ENCODE measurements at places on chromosomes 13 and 19.

GRCh38 chr19:42315024-42315423 is 1.9 kb downstream of the TMEM145 start:
- no peak for DNase-seq

DNA sequence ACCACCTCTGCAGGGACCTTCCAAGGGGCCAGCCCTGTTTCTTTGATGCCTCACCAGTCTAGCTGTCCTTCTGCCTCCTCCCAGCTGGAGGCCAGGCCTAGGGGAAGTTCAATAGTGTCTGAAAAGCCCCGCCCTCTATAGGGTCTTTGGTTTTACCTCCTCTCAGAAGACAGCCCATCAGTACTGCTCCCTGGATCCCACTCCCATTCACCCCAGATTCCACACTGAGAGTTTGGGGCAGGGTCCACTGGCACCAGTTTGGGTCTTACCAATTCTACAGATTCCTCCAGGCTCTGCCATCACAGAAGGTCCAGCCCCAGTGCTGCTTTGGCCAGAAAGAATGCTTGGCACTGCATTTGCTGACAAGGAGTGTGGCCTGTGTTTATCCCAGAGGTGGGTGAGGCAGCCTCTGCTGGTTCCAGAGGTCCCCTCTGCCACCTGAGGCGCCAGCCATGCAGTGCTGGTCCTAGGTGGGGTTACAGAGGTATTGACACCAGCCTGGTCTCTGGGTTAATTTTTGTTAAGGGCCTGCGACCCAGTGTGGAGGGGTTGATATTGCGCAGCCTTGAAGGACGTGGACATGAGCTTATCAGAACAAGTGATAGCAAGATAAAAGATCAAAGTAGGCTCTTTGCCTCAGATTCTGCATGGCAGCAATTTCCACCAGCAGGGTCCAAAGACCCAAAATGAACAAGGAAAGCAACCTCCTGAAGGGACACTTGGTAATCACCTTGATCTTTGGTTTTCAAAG is 41.4 kb upstream of the IGSF23 start:
- no peak for DNase-seq

GRCh38 chr13:41296879-41297646 is 14.0 kb upstream of the NAA16 start:
- no peak for DNase-seq

GRCh38 chr19:29918891-29919290 is 23.1 kb upstream of the URI1 start:
- no peak for DNase-seq

DNA sequence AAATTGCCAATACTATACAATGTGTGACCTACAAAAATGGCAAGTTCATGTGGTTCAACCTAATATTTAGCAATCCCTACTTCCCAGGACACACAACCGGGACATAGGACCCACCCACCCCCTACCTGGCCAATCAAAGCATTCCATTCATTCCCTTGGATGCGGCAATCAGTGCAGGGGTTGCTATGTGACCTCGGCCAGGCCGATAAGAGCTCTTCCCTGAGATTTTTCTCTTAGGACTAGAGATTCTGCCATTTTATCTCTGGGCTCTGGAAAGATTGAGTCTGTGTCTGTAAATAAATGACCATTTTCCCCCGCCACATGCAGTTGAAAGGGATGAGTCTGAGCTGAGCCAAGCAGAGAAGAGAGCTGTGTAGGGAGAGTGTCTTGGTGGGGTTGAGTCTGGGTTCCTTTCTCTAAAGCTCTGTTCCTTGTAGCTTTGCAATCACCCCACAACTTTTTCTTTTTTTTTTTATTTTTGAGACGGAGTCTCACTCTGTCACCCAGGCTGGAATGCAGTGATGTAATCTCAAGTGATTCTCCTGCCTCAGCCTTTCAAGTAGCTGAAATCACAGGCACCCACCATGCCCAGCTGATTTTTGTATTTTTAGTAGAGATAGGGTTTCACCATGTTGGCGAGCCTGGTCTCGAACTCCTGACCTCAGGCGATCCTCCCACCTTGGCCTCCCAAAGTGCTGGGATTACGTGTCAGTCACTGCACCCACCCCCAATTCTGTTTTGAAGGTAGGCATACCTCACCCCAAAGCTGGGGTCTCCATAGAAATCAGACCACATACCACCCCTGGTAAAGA is 7.4 kb downstream of the IFNL1 start:
- no peak for DNase-seq

DNA sequence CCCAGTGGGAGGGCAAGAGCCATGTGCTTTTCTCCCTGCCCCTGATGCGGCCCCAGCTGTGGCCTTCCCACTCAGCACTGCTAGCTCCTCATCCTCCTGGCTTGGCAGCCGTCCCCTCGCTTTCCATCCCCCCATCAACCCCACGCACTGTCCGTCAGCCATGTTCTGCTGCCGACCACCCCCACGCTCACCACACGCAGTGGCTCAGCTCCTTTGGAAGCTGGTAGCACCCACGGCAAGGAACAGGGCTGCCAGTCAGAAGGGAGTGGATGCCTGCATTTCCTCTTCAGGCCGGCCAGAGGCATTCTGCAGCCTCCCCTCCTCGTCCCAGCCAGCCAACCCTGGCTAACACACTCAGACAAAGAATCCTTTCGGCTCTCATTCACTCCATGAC is 6.3 kb downstream of the CALM3 start:
- no peak for DNase-seq

DNA sequence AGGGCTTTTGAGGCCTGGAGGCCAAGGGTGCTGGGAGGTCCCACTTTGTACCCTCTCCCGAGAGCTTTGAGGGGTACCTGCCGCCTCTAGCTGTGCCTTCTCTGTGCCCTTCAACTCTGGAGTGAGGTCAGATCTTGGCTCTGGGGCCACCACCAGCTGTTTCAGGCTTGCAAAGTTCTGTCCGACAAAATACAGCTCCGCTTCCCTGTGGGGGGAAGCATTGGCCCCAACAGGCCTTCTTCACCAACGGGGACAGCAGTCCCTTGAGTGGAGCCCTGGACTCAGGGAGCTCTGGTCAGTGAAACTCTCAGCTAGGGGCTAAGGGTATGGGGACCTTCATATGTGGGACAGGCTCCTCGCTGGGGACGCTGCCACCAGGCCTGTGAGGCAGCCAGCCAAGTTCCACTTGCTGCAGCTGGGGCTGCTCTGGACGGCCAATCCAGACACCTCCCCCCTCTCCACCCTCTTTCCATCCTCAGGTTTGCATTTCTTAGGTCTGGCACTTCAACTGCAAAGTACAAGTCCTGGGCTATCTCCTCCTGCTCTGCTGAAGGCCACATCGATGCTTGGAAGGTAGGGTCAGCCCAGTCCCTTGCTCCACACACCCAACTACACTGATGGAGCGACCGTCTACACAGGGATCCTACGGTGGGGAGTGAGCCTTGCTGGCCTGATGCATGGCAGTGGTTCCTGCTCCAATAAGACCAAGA is 46.8 kb downstream of the C13orf46 start:
- no peak for DNase-seq

GRCh38 chr13:35700671-35701070 is 224.2 kb upstream of the MAB21L1 start:
- DNase-seq: no peak
